ENCODE measurements at places on chromosomes 7 and 10.

DNA sequence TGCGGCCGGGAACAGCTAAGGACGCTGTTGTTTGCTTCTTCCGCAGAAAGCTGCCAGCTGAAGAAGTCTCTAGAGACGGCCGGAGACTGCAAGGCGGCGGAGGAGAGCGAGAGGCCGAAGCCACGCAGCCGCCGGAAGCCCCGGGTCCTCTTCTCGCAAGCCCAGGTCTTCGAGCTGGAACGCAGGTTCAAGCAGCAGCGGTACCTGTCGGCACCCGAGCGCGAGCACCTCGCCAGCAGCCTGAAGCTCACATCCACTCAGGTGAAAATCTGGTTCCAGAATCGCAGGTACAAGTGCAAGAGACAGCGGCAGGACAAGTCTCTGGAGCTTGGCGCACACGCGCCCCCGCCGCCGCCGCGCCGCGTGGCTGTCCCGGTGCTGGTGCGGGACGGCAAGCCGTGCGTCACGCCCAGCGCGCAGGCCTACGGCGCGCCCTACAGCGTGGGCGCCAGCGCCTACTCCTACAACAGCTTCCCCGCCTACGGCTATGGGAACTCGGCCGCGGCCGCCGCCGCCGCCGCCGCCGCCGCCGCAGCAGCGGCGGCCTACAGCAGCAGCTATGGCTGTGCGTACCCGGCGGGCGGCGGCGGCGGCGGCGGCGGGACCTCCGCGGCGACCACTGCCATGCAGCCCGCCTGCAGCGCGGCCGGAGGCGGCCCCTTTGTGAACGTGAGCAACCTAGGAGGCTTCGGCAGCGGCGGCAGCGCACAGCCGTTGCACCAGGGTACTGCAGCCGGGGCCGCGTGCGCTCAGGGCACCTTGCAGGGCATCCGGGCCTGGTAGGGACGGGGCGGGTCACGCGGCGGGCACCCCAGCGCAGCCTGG lies 2.4 kb downstream of the NKX2-3 start:
- DNase-seq, result no peak

- no peak for DNase-seq
Observed at GRCh38 chr7:151306374-151306773, 35.2 kb upstream of the NUB1 start.

GRCh38 chr10:130910848-130911247 lies 400.7 kb downstream of the TCERG1L start:
- no peak for DNase-seq

DNA sequence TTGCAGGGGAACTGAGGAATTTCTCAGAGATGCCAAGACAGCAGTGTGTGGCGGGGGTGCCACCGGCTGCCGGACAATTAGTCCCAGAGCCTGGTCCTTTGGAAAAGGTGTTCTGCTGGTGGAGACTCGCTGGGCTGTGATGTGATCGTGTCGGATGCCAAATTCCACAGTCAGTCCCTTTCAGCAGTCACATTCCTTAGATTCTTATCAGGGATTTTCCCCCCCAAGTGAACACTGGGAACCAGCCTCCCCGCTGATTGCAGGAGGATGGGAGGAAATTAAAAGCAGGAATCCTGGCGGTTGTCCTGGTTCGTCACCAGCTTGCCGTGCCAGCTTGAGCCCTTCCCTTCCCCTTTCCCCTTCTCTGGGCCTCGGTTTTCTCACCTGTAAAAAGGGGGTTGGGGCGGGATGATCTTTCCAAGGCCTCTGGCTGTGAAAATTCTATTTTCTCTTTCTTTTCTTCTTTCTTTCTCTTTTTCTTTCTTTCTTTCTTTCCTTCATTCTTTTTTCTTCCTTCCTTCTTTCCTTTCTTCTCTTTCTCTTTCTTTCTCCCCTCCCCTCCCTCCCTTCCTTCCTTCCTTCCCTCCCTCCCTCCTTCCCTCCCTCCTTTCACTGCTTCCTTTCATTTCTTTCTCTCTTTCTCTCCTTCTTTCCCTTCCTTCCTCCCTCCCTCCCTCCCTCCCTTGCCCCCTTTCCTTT lies 39.6 kb downstream of the COL26A1 start:
- DNase-seq, result peak; percentile 59

GRCh38 chr7:141203586-141203985 lies 129.7 kb downstream of the TMEM178B start:
- no peak for DNase-seq

DNA sequence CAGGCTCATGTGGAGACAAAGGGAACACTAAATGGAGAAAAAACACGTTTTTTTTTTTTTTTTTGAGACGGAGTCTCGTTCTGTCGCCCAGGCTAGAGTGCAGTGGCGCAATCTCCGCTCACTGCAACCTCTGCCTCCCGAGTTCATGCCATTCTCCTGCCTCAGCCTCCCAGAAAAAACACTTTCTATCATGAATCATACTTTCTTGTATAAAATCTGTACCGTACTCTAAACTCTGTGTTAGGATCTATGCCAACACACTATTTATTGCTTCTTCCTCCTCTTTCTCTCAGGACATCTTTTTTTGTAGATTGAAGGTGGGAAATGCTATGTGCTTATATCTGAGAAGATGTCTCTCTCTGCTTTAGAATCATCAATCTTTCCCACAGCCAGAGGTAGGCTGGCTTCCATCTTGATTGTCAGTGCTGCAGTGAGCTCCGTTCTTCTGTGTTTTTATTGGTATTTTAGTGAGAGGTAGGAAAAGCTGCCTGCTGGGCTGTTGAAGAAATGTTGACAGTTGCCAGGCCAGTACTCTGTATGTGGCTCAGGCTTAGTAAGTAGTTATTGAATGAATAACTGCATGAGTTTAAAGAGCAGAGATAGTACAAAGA lies 101.1 kb downstream of the GPR85 start:
- DNase-seq, result no peak

DNA sequence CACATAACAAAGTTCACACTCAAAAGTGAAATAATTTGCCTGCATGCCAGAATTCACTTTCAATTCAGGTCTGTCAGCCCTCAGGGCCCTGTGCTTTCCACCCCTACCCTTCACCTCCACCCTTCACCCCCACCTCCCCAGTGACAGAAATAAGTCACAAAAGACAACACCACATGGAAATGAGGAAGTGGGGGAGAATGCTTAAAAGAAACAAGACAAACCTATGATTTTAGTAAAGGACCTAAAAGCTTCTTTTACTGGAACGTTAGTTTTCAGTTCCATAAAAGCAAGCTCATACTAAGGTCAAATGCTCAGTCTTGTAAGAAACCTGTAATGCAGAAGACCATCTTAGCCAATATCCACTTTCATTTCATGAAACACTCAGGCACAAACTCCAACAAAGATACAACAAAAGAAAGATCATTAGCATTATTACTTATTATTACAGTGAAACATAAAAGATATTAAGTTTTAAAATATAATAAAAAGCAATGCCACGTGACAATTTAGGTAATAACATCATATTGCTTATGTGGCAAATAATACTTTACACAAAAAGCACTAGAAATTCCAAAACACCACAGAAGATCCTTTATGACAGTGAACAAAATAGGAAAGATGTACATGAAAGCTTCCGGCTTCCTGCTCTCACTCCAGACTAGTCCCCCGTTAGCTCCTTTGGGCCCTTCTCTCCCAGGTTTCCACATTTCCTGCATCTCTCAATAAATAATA lies 112.1 kb downstream of the LMBR1 start:
- DNase-seq, result no peak

GRCh38 chr7:99752356-99752755 lies 17.4 kb upstream of the CYP3A7 start:
- DNase-seq, result no peak

- peak; percentile 59 for DNase-seq
Observed at GRCh38 chr7:43294080-43294630, 181.7 kb downstream of the HECW1 start.
